Melanocyte of skin (primary cell): ENCODE measurements at places on chromosomes 7 and 10. TPM values are rescaled to one million over a fixed set of nuclear protein-coding genes. Genes with fewer than 3 reads are reported as not detected.

FAM25A gene
- total RNA-seq: not detected in 2 replicates

MLXIPL gene
- total RNA-seq: not detected in 2 replicates

NPC1L1 gene
- not detected in 2 replicates for total RNA-seq

XPNPEP1 gene
- total RNA-seq: 188 and 191 TPM in 2 replicates
